ENCODE measurements at places on chromosomes 7 and 10. TPM values are rescaled to one million over a fixed set of nuclear protein-coding genes. Genes with fewer than 3 reads are reported as not detected.
A peak's percentile ranks its signal among the peaks of the same experiment; 100 is the strongest.

Gene TMEM176A
- polyA plus RNA-seq: 16.3 TPM

Gene OR2A12
- polyA plus RNA-seq: not detected

Gene TLX1
- polyA plus RNA-seq: not detected

Gene ELFN1
- polyA plus RNA-seq: 6.7 TPM

Gene AKR1B15
- not detected for polyA plus RNA-seq

Gene GGCT
- polyA plus RNA-seq: 38.7 TPM

Gene ZDHHC6
- polyA plus RNA-seq: 36.6 TPM

Gene CCDC172
- polyA plus RNA-seq: not detected

Gene LOXL4
- polyA plus RNA-seq: 9.1 TPM

- DNase-seq: no peak
These were observed 31.3 kb downstream of the AGAP3 start for GRCh38 chr7:151117565-151117964.

- DNase-seq: no peak
These were observed 232.8 kb downstream of the GLRX3 start for GRCh38 chr10:130368761-130369560.

DNA sequence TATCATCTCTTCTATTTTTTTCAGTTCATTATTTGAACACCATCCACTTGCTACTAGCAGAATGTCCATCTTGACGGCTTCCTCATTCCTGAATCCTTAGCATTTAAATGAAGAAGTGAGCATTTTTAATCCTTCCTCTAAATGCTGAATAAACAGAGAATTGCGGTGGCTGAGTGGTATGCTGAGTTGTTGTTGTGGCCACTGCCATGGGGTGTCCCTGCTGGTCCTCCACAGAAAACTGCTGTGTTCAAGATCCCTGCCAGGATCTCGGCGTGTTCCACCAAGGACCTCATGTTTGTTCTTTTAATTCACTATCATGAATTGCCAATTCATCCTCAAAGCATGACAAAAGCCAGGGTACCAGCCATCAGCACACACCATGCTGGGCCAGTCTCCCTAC is 48.9 kb upstream of the HABP2 start:
- peak; percentile 48 for DNase-seq

- peak; percentile 86 for DNase-seq
These were observed at the start of gene CDK6 for GRCh38 chr7:92836489-92836999. Gene CDK6, minus strand, starts transcription at chr7:92836573. Its CDS starts 3,250 bp downstream, at chr7:92833323.

DNA sequence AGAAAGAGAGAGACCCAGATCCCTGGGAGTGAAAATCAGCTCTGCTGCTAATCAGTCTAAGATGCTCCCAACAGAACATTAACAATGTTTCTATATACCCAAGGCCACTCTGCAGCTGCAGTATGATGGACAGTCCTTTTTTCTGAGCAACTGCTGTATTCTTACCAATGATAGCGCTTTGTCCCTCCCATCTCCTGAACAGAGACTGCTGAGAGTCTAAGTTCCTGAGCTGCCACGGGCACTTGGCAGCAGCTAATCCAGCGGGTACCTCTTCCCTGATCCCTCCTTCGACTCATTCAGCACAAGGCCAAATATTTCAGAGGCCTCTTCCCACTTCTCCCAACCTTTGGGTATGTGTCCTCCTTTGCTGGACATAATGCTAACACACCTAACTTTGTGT is 7.7 kb downstream of the CPVL start:
- DNase-seq: no peak

- DNase-seq: peak; percentile 48
These were observed 15.2 kb downstream of the PROSER2 start for GRCh38 chr10:11838298-11838852.

DNA sequence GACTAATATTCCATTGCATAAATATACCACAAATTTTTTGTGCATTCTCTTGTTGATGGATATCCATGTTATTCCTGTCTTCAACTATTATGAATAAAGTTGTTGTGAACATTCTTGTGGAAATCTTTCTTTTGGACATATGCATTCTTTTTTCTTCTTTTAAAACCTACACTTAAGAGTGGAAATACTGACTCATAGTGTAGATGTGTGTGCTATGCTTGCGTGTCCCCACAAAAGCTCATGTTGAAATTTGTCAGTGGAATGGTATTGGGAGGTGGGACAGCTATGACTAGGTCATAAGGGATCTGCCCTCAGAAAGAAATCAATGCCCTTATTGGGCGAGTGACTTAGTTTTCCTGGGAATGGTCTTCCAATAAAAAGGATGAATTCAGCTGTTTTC is 203.6 kb upstream of the PRSS58 start:
- no peak for DNase-seq

DNA sequence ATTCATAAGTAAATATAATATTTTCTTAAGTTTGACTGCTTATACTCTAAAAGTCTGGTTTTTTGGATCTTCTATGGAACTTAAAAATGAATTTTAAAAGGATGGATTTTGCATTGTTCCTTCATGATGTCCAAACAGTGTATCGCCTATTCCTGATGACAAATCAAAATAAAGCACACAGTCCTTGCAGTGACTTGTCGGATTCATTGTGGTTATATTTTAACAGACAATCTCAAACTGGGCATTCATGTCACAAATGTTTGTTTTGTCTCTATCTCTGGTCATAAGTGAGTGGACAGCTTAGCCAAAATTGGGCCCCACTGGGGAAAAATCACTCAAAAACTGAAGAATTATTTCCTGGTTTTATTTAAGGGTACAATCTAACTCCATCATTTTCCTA is 74.8 kb downstream of the LMBR1 start:
- no peak for DNase-seq

- no peak for DNase-seq
These were observed 120.6 kb upstream of the TCERG1L start for GRCh38 chr10:131431978-131432690.

DNA sequence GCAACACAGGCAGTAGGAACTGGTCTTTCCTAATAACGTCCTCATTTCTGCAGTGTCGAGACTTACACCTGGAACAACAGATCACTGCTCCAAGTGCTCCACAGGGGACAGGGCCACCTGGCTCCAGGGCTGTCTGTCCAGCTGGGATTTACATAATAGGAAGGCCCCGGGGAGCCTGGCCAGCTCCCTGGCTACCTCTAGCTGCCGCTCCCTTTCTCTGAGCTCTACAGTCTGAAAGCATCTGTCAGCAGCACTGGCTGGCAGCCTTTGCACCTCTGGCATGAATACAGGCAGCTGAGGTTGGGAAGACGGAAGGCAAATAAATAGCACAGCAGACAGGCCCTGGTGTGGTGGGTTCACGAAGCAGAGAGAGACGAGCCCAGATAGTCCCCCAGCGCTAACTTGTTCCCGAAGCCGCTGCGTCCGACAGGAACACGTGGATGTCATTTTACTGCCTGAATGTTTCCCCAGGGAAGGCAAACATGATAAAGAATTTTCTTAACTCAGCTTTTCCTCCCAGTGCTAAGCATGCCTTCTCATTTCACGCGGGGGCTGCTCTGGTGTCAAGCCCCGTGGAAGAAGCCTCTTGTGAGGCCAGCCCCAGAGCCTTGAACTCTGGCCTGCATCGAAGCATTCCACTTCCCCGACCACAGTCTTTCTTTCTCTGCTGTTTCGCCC is 105.4 kb downstream of the ITIH5 start:
- peak; percentile 96 for DNase-seq

DNA sequence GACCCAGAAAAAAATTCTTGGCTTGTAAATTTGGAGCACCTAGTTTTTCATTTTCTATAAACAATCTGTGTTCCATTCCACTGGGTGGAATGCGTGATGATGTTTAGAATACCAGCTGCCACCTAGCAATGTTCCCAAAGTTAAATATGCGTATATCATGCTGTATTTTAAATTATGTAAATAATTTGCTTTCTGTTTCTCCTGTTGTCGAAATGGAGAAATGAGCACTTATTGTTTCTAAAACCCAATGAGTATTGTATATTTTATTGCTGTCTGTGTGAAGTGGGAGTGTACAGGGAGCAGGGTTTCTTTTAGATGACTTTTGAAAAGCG is 49.4 kb upstream of the CELF2 start:
- DNase-seq: no peak

- DNase-seq: peak; percentile 72
These were observed 39.0 kb downstream of the TMEM120A start for GRCh38 chr7:75955331-75955955.

DNA sequence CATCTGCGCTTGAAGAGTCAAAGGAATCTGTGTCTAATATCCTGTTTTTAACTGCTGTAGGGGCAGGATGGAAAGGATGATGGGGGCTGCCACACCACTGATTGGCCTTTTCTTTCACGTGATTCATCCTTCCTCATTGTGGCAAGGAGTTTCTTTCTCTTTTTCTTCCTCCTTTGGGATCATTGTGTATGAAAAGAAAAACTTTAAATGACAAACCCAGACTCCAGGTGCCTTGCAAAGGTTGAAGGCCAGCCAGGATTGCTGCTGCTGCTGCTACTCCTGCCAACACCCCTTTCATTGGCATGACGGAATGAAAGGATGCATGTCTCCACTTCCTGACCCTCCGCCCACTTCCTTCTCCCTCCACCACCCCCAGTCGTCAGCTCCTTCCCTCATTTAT is 6.5 kb upstream of the OIT3 start:
- peak; percentile 80 for DNase-seq

- no peak for DNase-seq
These were observed 112.1 kb downstream of the LMBR1 start for GRCh38 chr7:156780724-156781455.

DNA sequence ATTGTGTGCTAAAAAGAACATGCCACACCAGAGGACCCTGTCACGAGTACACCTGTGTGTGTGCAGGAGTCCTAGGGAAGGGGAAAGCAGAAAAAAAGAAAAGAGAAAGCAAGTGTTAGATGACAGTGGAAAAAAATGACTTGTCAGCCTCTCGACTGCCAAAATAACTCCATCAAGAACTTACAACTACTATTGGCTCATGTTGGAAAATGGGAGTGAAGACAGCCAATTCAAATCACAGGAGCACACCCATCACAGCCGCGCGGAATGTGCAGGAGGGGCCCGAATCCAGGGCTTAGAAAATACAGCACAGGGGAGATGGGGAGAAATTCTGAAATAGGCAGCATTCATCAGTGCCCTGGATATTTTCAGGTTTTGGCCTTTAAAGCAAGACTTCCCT is 38.1 kb upstream of the FOXI2 start:
- peak; percentile 82 for DNase-seq

- peak; percentile 44 for DNase-seq
These were observed 216.9 kb downstream of the POLR1F start for GRCh38 chr7:19491821-19492452.

- no peak for DNase-seq
These were observed 589.0 kb downstream of the NXPH1 start for GRCh38 chr7:9022456-9022855.

GRCh38 chr7:47659664-47660462 is 78.0 kb upstream of the TNS3 start:
- DNase-seq: no peak

DNA sequence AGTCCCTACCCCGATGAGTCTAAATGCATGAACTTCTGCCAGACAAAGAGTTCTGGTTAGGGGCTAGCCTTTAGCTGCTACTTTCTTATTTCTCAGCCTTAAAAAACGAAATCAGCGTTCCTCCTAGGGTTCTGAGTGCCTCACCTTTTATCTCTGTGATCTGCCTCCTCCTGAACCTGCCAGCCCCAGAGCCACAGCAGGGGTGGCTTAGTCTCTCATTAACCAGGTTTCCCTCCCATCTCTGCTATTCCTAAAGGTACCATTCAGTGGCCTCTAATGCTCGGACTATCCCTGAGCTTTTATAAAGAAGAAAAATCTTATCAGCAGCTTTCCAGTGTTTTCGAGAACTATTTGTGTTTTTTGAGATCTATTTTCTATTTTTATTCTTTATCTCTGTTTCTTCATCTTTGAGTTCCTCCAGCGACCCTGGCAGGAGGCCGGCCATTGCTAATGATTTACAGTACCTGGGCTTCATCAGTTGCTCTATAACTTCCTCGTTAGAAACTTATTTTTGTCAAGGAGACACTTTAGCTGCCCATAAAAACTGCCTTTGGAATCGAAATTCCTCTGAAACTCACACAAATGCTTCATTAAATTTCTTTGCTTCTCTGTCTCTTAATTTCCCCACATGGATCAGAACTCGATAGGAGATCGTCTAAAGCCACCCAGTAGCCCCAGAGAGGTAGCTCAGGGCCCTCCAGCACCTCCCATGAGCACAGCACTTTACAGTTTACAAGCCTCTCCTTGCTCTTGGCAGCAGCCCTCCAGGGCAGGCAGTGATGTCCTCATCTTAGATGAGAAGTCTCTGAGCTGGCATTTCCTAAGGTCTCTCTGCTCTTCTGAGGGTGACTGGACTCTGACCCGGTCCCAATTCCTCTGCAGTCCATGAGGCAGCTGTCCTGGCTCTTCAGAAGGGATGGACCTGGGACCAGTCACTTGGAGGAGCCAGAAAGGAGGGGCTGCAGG is 149.1 kb downstream of the EBF3 start:
- DNase-seq: no peak

DNA sequence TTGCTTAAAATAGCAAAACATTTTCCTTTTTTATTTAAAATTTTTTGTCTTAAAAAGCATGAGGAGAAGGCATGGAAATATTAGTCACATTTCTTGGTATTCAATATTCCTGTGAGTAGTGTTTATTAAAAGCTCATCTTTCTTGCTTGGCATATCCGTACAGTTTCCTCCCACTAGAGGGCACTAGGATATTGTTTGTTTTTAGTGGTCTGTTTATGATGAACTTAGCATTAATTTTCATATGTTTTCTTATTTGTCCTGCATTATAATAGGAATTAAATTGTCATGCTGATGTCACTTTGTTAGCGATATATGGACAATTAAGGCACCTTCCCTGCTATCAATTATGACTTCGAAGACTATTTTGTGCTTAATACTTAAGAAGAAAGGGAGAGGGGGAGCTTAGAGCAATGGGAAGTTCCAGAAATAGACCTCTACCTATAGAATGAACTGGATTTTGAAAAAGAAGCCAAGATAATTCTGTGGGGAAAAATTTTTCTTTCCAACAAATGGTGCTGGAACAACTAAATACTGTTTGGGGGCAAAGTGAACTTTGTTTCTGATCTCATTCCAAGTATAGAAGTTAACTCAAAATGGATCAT is 91.0 kb upstream of the STRIP2 start:
- DNase-seq: peak; percentile 64

DNA sequence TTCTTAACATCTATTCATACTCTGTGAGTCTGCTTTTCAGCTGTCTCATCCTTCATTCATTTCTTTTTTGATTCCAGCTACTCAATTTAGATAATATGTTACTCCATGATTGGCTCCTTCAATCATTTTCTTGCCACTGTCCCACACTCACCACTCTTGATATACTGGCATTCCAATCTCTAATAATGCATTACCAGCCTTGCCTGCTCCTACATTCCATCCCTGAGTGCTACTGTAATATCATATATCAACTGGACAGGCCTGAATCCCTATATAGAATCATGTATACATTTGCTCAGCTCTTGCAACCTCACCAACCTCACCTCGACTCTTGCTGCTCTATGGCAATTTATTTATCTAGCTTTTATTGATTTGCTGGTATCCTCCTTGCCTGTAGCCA is 45.0 kb upstream of the SLC13A1 start:
- DNase-seq: no peak

DNA sequence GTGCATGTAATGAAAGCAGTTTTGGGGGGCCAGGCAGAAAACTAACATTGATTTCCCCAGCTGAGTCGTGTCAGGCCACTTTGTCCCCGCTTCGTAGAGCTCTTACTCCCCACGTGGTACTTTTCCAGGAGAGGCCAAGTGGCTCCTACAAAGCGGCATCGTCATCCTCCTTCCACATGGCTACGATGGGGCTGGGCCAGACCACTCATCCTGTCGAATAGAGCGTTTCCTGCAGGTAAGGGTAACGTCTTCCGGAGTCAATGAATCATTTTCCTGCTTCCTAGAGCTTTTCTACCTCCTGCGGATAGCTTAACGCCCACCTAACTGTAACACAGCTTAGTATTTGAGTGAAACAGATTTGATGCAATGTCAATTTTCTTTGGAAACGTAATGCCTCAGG is 21.7 kb upstream of the SEC61A2 start:
- no peak for DNase-seq

Measured in muscle of leg (tissue), 16 donors.